MG63 (cell line): ENCODE measurements at places on chromosomes 2 and 18.

DNA sequence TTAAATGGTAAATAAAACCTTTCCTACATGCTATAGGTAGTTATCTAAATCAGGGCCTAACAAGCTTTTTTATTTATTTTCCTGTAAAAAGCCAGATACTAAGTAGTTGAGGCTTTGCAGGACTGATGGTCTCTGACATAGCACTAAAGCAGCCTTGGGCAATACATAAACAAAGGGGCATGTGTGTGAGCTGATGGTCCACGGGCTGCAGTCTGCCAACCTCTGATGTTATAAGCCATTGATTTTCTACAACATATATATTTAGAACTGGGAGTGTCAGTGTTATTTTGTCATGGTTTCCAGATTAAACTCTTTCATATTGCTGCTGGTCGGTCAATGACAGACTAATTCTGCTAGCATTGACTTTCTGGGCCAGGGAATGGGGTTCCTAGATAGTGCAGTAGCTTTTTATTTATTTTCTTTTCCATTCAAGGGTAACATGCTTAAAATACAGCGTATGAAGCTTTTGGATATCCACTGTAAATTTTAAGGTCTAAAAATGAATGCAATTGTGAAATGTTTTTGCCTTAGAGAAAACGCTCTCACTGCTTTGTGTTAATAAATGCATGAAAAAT is 134.0 kb downstream of the NEDD4L start:
- DNase-seq: no peak

- no peak for DNase-seq
Measured at GRCh38 chr2:209977386-209978239, 24.8 kb upstream of the RPE start.

DNA sequence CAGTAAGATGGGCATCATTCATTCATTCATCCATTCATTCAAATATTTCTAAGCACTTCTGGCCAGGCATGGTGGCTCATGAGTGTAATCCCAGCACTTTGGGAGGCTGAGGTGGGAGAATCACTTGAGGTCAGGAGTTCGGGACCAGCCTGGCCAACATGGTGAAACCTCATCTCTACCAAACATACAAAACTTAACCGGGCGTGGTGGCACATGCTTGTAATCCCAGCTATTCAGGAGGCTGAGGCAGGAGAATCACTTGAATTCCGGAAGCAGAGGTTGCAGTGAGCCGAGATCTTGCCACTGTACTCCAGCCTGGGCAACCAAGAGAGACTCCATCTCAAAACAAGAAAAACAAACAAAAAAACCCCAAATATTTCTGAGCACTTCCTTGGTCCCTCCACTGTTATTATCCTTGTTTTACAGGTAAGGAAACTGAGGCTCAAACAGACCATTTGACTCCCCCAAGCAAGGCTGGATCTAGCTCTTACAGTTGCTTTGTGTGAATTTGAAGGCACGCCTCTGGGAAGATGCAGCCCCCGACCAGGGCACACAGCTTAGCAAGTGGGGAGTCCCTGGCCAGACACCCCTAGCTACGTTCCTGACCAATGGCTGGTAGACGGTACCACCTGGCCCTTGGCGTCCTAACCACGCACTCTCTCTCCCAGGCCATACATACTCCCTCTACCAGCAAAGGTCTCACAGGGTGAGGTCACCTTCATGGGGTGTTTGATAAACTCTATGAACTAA is 50.6 kb upstream of the ODC1 start:
- DNase-seq: no peak

- DNase-seq: peak; percentile 16
Measured at GRCh38 chr2:16773080-16773713, 107.6 kb upstream of the CYRIA start.

GRCh38 chr2:108355906-108356734 is 21.6 kb upstream of the SULT1C4 start:
- no peak for DNase-seq

- no peak for DNase-seq
Measured at GRCh38 chr2:15811367-15811766, 129.0 kb upstream of the MYCN start.

DNA sequence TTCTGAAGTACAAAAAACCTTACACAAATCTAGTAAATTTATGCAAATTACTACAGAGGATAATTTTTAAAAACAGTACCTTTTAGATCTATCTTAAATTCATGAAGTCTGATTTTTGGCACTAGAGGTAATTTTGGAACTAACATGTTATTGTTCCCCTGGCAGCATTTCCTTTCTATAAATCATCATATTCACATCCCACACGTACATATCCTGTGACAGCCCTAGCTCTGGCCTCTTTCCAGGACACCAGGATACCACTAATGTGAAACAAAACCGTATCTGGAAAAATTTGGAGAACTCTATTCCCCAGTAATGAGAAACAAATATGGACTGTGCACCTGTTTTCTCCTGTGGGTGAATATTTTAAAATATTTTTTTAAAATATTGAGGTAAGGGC is 14.0 kb upstream of the BIRC6 start:
- DNase-seq: peak; percentile 15

- DNase-seq: no peak
Measured at GRCh38 chr2:51575181-51575580, 543.2 kb upstream of the NRXN1 start.

- DNase-seq: no peak
Measured at GRCh38 chr18:32552421-32553030, 81.8 kb upstream of the GAREM1 start.

- no peak for DNase-seq
Measured at GRCh38 chr2:98543842-98544241, 64.5 kb downstream of the COA5 start.

DNA sequence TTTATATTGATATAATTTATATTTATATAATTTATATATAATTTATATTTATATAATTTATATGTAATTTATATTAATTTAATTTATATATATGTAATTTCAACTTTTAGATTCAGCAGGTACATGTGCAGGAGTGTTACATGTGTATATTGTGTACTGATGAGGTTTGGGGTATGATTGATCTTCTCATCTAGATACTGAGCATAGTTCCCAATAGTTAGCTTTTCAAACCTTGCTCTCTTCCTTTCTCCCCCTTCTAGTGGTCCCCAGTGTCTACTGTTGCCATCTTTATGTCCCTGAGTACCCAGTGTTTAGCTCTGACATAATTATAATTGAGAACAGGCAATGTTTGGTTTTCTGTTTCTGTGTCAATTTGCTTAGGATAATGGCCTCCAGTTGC is 1335.3 kb upstream of the CDH2 start:
- DNase-seq: no peak

GRCh38 chr2:196962325-196962724 is 35.8 kb upstream of the PGAP1 start:
- no peak for DNase-seq

- no peak for DNase-seq
Measured at GRCh38 chr2:109407276-109408042, 206.3 kb downstream of the SEPTIN10 start.

- DNase-seq: no peak
Measured at GRCh38 chr2:236095504-236095903, 72.7 kb downstream of the GBX2 start.

DNA sequence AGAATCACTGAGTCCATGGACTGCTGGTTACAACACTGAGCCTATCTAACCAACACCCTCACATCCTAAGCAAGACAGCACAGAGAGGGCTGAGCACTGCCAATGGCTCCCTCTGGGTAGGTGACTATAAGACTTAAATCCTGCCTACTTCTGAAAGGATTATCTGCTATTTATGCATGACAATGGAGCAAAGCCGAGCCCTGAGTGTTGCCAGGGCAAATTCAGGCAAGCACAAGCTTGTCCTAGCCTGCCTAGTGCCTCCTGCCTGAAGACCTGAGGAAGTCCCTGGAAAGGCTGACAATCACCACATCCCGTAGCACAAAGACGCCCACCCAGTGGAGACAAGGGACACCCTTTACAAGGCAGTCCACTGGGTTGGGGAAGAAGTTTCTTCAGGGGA is 129.7 kb downstream of the OSR1 start:
- DNase-seq: no peak

GRCh38 chr18:57207124-57207916 is 60.4 kb downstream of the BOD1L2 start:
- DNase-seq: no peak

GRCh38 chr2:18339326-18339725 is 221.1 kb downstream of the RDH14 start:
- no peak for DNase-seq

DNA sequence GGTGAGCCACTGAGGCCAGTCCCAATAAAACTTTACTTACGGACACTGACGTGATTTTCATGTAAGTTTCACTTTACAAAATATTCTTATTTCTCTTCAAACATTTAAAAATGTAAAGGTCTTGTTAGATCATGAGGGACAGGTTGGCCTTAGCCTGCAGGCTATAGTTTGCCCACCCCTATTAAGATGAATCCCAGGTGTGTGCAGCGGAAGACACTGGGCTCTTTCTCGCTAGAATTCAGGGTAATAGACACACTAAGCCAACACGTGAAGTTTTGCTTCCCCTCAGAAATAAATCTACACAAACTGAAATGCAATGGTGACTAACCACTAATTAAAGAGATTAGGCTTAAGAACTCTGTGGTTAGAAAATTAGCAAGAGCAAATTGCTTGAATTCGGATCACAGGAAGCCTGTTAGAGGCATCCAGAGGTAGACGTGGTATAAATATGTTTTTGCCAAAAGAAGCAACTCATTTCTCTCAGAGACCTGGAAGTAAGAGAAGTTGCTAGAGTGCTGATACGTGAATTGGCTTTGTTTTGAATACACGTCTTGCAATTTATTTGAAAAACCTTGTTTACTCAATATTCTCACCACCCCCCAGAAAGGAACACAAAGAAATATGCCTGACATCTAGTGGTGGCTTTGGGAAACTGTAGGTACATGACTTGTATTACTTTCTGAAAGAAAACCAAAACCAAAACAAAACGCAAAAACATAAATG is 151.6 kb downstream of the DTNB start:
- DNase-seq: no peak

GRCh38 chr2:129059476-129059875 is 740.8 kb upstream of the HS6ST1 start:
- no peak for DNase-seq

- DNase-seq: no peak
Measured at GRCh38 chr2:126778561-126779501, 119.9 kb upstream of the TEX51 start.

GRCh38 chr18:48165111-48165866 is 234.8 kb upstream of the SMAD2 start:
- DNase-seq: no peak

DNA sequence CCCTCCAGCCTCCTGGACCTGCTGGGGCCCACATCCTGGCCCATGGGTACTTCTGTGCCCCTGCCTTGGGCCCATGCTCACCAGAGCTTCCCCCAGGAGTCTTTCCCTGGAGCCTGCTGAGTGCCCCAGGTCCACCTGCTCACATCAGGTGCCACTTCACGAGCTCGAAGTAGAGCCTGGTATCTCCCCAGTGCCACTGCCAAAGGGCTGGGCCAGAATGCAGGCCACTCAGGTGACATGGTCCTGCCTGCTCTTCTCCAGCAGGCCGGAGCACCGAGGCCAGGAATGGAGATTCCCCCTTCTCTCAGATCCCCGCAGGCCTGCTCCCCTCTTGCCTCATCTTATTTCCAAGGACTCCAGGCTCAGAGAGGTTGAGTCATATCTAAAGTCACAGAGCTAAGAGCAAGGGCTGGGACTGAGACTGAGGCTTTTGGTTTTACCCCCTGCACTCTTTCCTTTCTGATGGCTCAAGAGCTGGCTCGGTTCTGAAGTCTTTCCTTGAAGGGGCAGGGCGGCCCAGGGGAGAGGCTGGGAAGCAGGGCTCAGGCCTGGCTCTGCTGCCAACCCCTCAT is 79.2 kb downstream of the HS1BP3 start:
- no peak for DNase-seq

DNA sequence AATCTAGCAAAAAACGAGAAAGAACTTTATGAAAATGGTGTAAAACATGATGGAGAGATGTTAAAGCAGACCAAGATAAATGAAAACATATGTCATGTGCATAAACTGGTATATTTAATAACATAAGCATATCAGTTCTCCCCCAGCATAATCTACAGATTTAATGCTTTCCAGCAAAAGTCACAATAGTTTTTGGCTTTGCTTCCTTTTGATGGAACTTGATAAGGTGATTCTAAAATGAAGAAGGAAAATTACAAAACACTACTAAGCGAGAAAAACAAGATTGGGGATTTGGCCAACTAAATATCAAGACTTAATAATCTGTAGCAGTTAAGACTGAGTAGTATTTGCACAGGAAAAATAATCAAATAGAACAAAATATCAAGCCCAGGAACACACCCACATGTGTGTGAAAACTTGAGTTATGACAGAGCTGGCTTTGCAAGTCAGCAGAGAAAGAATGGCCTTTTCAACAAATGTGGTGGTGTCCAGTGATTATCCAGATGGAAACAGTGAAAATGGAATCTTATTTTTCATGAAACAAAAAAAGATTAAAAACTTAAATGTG is 83.7 kb upstream of the L3MBTL4 start:
- DNase-seq: no peak

DNA sequence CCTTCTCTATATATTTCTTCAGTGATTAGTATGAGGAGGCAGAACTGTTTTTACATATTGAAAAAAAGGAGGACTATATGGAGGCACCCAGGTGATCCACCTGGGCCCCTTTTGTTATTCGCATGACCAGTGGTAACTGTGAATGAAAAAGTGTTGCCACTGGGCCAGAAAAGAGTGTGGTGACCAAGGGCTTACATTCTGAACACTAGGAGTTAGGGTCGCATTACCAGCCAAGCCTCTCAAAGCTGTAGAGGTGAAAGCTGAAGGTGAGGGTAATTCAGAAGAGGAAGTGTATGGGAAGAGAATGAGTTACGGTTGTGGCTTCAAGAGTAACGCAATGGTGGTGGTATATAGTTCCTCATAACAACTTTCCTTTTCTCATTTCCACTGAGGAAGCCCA is 487.6 kb downstream of the TMEM182 start:
- no peak for DNase-seq

DNA sequence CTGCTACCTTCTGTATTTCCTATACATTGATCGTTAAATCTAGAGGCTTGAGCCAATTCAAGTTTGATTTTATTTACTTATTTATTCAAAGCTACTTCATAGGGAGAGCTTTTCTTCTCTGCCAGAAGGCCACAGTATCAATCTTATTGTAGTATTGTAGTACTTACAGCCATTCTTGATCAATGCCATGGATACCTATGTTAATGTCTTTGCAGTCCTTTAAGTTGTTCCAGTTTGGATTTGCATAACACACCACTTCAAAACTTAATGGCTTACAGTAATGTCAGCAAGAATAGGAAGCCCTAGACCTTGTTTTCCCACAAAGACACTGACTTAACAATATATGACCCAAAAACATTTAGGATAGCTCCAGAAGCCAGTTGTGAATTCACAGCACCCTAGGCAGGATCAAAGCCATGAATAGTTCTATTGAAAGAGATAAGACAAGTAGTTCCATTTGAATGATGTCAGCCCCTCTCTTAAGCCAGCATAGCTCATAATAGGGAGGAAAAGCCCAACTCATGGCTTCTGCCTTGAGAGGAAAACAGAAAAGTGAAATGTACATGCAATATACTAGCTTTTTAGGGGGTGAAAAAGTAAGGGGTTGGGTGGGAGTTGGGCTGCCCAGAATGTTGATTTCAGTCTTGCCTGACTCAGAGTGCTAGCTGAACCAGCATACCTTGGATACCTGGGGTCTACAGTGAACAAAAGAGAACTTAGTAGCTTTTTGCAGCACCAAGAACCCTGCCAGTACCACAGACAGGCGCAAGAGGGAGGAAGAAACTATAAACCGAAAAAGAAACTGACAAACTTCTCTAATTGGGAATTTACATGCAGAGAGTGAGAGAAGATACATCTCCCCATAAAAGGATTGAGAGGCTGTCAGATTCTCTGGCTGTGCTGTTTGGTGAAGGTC is 101.4 kb downstream of the CAMKMT start:
- no peak for DNase-seq
